ENCODE measurements at places on chromosomes 5 and 9.

DNA sequence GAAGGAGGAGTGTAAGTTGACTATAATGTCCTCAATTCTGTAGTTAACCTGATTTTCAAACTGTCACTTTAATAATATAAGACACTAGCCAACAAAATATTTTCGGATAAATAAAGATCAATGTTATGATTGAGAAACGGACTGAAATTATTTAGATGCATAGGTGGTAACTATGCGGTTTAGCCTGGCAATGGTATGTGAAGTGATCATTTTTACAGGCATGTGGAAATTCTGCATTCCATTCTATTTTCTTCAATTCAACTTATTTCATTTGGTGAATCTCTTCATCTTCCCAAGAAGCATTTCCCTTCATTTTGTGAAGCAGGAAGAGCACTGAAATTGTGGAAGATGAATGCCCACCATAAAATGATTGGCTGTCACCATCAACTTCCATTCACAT is 1457.5 kb upstream of the CDH9 start:
- no peak for DNase-seq

DNA sequence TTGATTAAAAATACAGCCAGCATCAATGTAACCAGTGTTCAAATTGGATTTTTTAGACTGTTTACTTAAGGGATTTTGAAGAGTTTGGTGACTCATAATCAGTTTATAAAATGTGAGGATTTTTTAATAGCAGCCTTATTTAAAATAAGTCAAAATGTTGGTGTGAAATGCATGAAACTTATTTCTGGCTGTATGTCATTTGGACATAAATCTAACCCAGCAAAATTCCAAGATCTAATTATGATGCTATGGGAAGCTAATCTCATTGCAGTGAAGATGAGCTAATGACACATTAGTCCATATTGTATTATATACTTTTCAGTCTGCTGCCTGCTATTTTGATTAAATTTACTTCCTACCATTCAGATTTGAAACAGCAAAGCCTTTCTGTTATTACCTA is 140.3 kb downstream of the AOPEP start:
- no peak for DNase-seq

DNA sequence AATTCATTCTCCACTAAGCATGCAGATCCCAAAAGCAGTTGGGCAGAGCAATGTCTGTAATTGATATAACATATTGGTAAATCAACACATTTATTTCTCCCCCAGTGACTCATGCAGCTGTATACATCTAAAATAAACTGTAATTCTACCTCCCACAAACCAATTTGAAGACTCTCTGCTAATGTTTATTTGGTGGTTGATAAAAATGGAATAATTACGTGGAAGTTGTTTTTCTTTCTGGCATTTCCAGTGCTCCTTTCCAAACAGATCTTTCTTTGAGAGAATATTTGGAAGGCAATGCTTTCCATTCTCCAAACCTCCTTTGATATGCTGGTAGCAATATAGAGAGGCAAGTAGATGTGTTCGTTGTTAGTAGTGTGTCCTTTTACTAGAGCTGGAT is 194.7 kb downstream of the CHSY3 start:
- no peak for DNase-seq

- DNase-seq, result no peak
Measured at GRCh38 chr5:15959370-15960164, 220.0 kb downstream of the MARCHF11 start.

GRCh38 chr9:122923947-122924346 is 7.4 kb downstream of the ZBTB26 start:
- DNase-seq, result no peak

Measured in skeletal muscle cell (primary cell).